ENCODE measurements at places on chromosomes 5 and 9. TPM values are rescaled to one million over a fixed set of nuclear protein-coding genes. Genes with fewer than 3 reads are reported as not detected.
A peak's percentile ranks its signal among the peaks of the same experiment; 100 is the strongest.

Gene ACTL7B
- total RNA-seq = 0.15 TPM

- H3K27ac ChIP-seq = no peak overlapping the region
- DNase-seq = no peak
- H3K4me1 ChIP-seq = no peaks in the 10 kb centered on the region
- H3K4me3 ChIP-seq = no peak overlapping the region
- no peaks in the 10 kb centered on the region for H3K27me3 ChIP-seq
Observed at GRCh38 chr5:7597059-7597642, 201.2 kb downstream of the ADCY2 start.

GRCh38 chr5:150619359-150620230, 20.9 kb upstream of the SYNPO start:
- no peak overlapping the region for H3K27ac ChIP-seq
- no peak for DNase-seq
- H3K36me3 ChIP-seq = no peaks in the 10 kb centered on the region

Gene ADGRD2
- total RNA-seq = not detected

DNA sequence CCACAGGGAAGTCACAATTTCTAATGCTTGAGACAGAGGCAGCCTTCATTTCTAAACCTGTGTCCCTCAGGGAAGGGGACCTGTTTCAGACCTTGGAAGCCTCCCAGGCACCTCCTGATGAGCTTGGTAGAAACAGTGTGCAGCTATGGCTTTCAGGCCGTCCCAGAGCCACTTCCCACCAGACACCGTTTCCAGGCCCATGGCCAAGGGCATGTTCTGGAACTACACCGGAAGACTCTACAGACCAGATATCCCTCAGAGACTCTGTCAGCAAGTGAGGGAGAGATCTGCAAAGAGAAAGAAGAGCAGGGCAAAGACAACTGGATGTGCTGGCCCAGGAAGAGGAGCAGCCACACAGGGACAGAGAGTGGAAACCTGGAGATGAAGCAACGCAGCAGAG, 82.2 kb upstream of the HSPA9 start:
- H3K4me1 ChIP-seq = peaks cover 26% of the 10 kb centered on the region
- H3K36me3 ChIP-seq = no peaks in the 10 kb centered on the region
- no peak for DNase-seq
- no peak overlapping the region for H3K4me3 ChIP-seq
- no peak overlapping the region for H3K27ac ChIP-seq
- H3K27me3 ChIP-seq = peaks cover 75% of the 10 kb centered on the region

Gene PCDHGA11
- 0.20 TPM for total RNA-seq

DNA sequence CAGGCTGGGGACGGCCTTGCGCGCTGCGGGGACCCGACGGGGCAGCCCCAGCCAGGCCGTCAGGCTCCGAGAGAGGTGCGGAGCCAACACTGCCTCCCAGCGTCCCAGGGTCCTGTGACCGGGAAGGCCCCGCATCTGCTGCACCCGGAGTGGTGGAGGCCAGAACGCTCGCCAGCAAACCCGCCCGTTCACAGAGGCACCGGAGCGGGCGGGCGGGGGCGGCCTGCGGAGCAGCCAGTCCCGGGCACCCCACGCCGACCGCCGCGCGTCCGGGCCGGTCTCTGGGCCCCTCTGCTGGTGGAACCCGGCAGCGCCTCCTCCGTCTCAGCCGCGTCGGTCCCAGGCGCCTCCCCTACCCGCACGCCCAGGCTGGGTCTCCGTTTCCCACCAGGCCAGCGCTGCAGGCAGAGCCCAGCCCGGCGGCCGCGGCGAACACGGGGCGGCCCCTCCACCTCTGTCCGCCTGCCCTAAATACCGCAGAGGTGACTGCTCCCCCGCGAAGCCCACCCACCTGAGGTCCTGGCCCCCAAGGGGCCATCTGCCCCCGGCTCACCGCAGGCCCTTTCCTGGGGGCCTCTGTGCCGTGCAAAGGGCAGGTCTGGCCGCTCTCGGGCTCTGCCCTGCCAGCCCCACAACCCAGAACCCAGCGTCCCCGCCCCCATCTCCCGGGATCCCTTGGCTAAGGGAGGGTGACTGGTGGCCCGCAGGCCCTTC, 15.9 kb downstream of the EXD3 start:
- H3K27ac ChIP-seq = no peak overlapping the region
- H3K4me3 ChIP-seq = no peak overlapping the region
- DNase-seq = peak; percentile 48
- no peaks in the 10 kb centered on the region for H3K36me3 ChIP-seq
- peaks cover 19% of the 10 kb centered on the region for H3K4me1 ChIP-seq

GRCh38 chr5:115349001-115349817, 52.8 kb upstream of the CCDC112 start:
- no peak for DNase-seq
- H3K27ac ChIP-seq = no peak overlapping the region
- H3K27me3 ChIP-seq = no peaks in the 10 kb centered on the region
- no peaks in the 10 kb centered on the region for H3K4me1 ChIP-seq

- H3K27me3 ChIP-seq = no peaks in the 10 kb centered on the region
- no peaks in the 10 kb centered on the region for H3K36me3 ChIP-seq
- peak overlapping the region; percentile 83 for H3K4me3 ChIP-seq
- H3K27ac ChIP-seq = peak overlapping the region; percentile 68
- peaks cover 16% of the 10 kb centered on the region for H3K4me1 ChIP-seq
Observed at GRCh38 chr9:132768932-132769905, 99.0 kb downstream of the GTF3C4 start.

- peak overlapping the region; percentile 61 for H3K4me3 ChIP-seq
- peaks cover 31% of the 10 kb centered on the region for H3K4me1 ChIP-seq
- H3K27me3 ChIP-seq = no peaks in the 10 kb centered on the region
- DNase-seq = peak; percentile 79
- H3K27ac ChIP-seq = peak overlapping the region; percentile 93
Observed at GRCh38 chr9:136791516-136792276, 552 bp downstream of the TMEM141 start.

- no peak overlapping the region for H3K27ac ChIP-seq
- no peaks in the 10 kb centered on the region for H3K27me3 ChIP-seq
- no peaks in the 10 kb centered on the region for H3K36me3 ChIP-seq
- DNase-seq = no peak
- H3K4me3 ChIP-seq = no peak overlapping the region
Observed at GRCh38 chr9:125906144-125906543, 159.0 kb downstream of the PBX3 start.
